ENCODE measurements at places on chromosomes 16 and 17.

- DNase-seq, result no peak
These were observed 12.2 kb downstream of the ZNHIT3 start for GRCh38 chr17:36498560-36499300.

- peak; percentile 81 for DNase-seq
These were observed 41.7 kb downstream of the HEATR6 start for GRCh38 chr17:60036796-60037677.

- no peak for DNase-seq
These were observed 76.9 kb upstream of the CNEP1R1 start for GRCh38 chr16:49947907-49948678.

- DNase-seq, result no peak
These were observed 3.2 kb downstream of the SLC6A2 start for GRCh38 chr16:55658898-55659420.

DNA sequence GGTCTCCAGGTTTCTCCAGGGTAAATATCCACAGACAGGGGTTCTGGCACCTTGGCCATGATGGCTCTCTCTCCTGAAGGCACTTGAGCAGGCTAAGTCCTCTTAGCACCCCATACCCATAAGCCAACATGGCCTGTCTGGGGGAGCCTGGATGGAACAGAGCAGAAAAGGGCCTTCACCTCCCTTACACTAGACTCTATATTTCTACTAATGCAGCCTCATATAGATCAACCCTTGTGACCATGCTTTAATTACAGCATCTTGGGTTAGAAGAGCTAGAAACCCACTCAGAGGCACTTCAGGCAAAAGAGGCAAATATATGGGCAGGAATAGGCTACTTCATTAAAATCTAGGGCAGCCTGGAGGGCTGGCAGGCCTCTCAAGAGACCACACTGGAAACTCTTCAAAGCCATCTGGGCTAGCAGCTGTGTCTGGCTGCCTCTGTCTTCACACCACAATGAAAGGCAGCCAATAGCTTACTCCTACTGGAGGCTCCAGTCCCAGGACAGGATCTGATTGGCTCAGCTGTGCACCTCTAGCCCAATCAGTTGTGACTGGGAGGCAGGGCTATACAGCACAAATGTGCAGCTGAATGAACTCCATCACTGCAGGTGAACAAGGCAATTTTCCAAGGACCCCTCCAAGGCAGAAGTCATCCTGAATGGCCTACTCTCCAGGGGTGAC lies 4.7 kb upstream of the CDT1 start:
- DNase-seq, result no peak

GRCh38 chr17:20262226-20263114 lies 204.9 kb downstream of the LGALS9B start:
- no peak for DNase-seq

- DNase-seq, result no peak
These were observed 1550.3 kb downstream of the CDH8 start for GRCh38 chr16:60485872-60486489.

GRCh38 chr17:58006560-58006923 lies 504 bp downstream of the SRSF1 start:
- peak; percentile 80 for DNase-seq

- no peak for DNase-seq
These were observed 31.3 kb downstream of the MARF1 start for GRCh38 chr16:15611610-15612009.

GRCh38 chr17:79127534-79128135 lies 53.0 kb downstream of the ENGASE start:
- DNase-seq, result no peak

GRCh38 chr17:50865060-50865867 lies 890 bp downstream of the TOB1 start:
- peak; percentile 59 for DNase-seq

- DNase-seq, result no peak
These were observed 428 bp downstream of the PHF12 start for GRCh38 chr17:28950752-28951427.

DNA sequence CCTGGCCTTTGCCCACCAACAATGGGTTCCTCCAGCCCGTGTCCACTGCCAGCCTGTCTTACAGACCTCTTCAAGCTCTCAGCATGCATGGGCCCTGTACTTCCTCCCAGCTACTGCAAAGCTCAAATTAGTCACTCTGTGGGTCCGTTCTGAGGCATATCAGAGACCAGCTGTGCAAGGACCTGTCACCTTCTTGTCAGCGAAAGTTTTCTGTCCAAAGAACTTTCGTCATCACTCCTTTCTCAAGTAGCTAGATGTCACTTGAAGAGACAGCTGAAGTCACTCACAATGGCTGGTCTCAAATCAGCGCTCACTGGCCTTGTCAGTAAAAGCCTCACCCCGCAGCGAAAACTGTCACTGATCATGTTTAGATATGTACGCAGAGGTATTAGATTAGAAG lies 91.4 kb upstream of the DYNLRB2 start:
- no peak for DNase-seq

DNA sequence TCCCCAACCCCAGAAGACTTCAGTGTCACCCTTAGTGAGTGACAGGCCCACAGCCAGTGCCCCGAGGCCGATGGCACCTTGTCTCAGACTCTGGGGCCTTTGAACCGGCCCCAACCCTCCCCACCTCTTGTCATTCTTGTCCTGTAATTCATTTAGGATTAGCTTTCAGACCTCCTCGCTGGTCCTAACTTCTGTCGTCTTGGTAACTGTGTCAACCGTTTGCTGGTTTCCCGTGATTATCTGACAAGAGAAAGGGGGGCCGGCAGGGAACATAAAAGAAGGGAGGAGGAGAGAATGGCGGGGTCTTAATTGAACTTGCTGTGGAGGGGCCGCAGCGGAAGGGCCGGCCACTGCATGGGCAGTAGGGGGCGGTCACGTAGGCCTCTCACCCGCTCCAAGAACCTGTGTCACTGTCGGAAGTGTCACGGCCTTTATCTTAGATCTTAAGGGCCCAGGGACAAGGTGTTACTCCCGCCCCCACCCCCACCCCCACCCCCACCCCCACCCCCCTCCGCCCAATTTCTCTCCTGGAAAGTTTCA lies 46.5 kb upstream of the GSE1 start:
- no peak for DNase-seq

DNA sequence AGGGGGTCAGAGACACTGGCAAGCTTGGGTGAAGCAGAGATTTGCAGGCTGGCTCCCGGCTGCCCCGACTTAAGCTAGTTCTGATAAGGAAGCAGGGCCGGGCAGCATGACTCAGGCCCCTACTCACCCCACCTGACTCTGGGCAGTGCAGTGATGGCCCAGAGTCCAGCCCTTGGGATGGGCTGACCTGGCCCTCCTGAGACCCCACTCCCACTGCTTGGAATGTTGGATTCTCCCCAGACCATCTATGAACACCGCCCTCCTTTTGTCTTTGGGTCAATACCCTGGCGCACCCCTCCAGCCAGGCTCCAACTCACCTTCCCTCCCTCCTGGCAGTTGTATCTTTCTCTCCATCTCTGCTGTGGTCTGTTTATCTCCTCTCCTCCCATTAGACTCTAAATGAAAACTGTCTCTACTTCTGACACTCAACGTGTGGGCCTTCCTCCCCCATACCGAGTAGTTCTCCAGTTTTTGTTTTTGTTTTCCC lies 21.0 kb downstream of the LGALS3BP start:
- no peak for DNase-seq

- DNase-seq, result no peak
These were observed 160.5 kb downstream of the RBFOX1 start for GRCh38 chr16:7493133-7493532.
